ENCODE measurements at places on chromosomes 3 and 15. TPM values are rescaled to one million over a fixed set of nuclear protein-coding genes. Genes with fewer than 3 reads are reported as not detected.

NTRK3 gene
- 3.0 TPM for polyA plus RNA-seq

UBE3A gene
- polyA plus RNA-seq = 11.0 TPM

PAK2 gene
- 29.2 TPM for polyA plus RNA-seq

UTS2B gene
- 0.70 TPM for polyA plus RNA-seq

RHOV gene
- polyA plus RNA-seq = not detected

BCL2A1 gene
- polyA plus RNA-seq = 1.2 TPM

CHL1 gene
- 1.7 TPM for polyA plus RNA-seq

NR2C2 gene
- 7.9 TPM for polyA plus RNA-seq

Data from adipose tissue (tissue), 3 donors.